ENCODE measurements at places on chromosomes 6 and 20.

DNA sequence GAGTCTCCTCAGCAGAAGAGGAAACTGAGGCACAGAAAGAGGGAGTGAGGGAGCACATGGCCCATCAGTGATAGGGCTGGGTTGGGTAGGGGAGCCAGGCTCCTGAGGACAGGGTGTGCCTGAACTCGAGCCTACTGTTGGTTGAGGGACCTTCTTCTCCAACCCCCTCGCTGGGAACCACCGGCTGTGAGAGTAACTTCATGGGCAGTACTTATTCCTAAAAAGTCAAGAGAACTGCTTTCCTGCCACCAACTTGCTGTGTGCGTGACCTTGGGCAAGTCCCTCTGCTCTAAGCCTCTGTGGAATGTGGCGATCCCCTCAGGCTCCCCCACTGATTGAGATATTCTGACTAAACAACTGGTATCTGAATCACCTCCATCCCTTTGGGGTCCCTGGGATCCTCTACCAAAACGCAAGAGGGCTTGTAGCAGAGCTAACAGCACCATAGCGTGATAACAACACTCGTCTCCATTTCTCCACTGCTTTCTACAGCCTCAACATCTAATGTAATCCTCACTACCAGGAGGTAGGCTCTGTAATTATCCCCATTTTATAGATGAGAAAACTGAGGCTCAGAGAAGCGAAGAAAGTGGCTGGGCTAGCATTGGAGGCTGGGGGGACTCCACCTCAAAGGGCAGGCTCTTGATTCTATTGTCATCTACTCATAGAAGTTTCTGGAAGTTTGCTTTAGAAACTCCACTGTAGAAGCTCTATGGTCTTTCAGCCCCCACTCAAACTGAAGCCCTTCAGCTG, 76.0 kb downstream of the JPH2 start:
- H3K4me3 ChIP-seq = no peak overlapping the region
- no peak overlapping the region for H3K27ac ChIP-seq
- H3K27me3 ChIP-seq = peaks cover 30% of the 10 kb centered on the region
- no peaks in the 10 kb centered on the region for H3K4me1 ChIP-seq
- no peak for DNase-seq

DNA sequence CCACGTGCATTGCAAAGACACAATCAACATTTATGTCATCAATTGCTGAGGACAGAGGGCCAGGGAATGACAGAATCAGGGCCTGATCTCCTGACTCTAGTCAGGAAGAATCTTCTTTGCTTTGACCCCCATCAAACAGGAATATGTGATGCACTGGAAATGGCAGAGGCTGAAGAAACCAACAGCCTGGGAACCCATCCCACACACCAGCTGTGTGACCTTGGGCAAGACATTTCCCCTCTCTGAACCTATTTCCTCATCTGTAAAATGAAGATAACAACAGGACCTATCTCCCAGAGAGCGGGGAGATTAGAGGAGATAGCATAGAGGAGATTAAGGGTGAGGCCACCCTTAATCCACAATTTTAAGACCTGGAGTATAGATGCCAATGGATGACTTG, 1.5 kb downstream of the HNF4A start:
- no peaks in the 10 kb centered on the region for H3K36me3 ChIP-seq
- peaks cover 11% of the 10 kb centered on the region for H3K27me3 ChIP-seq
- no peak overlapping the region for H3K4me3 ChIP-seq
- no peak overlapping the region for H3K27ac ChIP-seq
- no peak for DNase-seq

GRCh38 chr6:97275804-97276203, 7.2 kb downstream of the MMS22L start:
- H3K4me1 ChIP-seq = peaks cover 12% of the 10 kb centered on the region
- H3K27me3 ChIP-seq = no peaks in the 10 kb centered on the region
- no peak overlapping the region for H3K4me3 ChIP-seq
- no peak for DNase-seq
- H3K36me3 ChIP-seq = peaks cover 33% of the 10 kb centered on the region

- no peaks in the 10 kb centered on the region for H3K36me3 ChIP-seq
- peaks cover 31% of the 10 kb centered on the region for H3K4me1 ChIP-seq
- H3K4me3 ChIP-seq = no peak overlapping the region
These were observed 2.7 kb upstream of the DDR1 start for GRCh38 chr6:30881392-30882203.

DNA sequence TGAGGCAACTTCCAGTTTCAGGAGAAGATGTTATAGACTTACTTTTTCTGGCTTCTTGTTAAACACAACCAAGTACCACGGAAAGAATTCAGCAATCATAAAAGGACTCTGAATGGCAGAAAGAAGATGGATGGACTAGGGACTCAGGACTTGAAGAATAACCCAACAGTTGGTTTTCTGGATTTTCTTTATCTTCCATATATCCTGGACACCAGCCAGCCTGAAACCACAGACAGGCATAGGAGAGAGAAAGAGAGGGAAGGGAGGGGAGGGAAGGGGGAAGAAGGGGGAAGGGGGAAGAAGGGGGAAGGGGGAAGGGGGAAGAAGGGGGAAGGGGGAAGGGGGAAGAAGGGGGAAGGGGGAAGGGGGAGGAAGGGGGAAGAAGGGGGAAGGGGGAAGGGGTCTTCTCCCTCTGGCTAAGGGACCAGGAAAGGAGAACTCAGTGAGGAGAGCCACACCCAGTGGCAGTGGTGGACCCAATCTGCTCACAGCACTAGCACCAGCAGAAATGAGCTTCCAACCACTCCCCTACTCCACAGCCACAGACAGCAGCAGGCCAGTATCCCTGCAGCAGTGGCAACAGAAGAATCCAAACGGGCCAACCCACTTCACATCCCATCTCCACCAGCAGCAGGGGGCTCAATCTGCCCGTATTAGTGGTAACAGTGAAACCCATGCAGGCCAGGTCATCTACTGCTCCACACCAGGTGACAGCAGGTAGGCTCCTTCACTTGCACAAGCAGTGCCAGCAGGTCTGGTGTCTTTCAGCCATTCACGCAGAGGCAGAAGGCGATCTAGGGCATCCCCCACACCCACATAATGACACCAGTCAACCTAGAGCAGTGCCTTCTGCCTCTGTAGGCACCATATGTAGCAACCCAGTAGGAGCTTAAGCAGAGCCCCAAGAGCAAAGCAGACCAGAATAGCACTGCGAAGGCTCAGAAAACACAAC, 78.6 kb downstream of the TRMT6 start:
- no peak overlapping the region for H3K27ac ChIP-seq
- DNase-seq = no peak
- H3K4me1 ChIP-seq = no peaks in the 10 kb centered on the region
- no peak overlapping the region for H3K4me3 ChIP-seq
- H3K27me3 ChIP-seq = peaks cover 9% of the 10 kb centered on the region
- no peaks in the 10 kb centered on the region for H3K36me3 ChIP-seq

All from natural killer cell treated with Interleukin-12 subunit alpha and Interleukin-12 subunit beta and Interleukin-15 and Interleukin-18, amount 100 ng/mL, for 72 hours (primary cell).